Central memory CD8-positive, alpha-beta T cell (primary cell): ENCODE measurements at places on chromosomes 2 and 18.

GRCh38 chr2:28366496-28367282 lies 26.0 kb upstream of the FOSL2 start:
- DNase-seq, result no peak

DNA sequence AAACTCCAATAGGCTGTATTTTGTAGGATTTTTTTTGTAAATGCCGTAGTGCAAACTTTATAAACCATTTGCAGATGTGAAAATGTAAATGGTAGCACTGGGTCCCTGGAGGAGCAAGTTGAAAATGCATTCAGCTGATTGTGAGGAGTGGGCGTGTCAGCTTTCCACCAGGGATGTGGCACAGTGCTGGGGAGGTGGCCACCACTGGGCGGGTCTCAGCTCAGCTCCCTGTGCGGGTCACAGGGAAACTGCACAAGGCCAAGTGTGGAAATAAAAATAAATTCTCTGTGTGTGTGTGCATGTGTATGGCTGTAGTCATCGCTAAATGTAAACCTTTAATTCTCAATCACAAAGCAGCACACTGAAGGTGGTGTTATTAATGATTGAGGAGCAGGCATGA lies 137.2 kb upstream of the PXDN start:
- DNase-seq, result no peak

GRCh38 chr18:26961839-26962238 lies 96.3 kb upstream of the AQP4 start:
- no peak for DNase-seq

- DNase-seq, result no peak
Measured at GRCh38 chr2:67528320-67528719, 131.2 kb downstream of the ETAA1 start.

- DNase-seq, result no peak
Measured at GRCh38 chr2:10220045-10220901, 82.4 kb upstream of the HPCAL1 start.

DNA sequence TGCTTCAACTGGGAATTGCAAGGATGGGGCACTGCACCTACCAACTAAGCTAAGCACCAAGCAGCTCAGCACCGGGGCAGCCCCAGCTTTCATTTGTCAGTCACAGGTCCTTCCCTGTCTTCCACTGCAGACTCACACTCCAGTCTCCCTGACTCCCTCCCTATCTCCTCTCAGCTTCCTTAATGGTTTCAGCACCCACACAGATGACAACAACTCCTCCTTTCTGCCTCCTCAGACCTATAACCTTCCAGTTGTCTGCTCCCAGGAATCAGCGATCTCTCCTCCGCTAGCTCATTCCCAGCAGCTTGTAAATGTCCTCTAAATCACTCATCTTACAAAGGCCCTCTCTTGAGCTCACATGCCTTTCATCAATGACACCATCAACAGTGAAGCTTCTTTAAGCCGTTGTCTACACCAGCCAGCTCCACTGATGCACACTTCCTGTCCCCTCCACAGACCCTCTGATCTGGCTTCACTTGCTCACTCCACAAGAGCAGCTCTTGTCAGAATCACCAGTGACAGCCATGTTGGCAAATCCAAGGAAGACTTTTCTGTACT lies 32.1 kb downstream of the CLASP1 start:
- no peak for DNase-seq

- DNase-seq, result no peak
Measured at GRCh38 chr2:72998234-72998651, 73.3 kb downstream of the SFXN5 start.

DNA sequence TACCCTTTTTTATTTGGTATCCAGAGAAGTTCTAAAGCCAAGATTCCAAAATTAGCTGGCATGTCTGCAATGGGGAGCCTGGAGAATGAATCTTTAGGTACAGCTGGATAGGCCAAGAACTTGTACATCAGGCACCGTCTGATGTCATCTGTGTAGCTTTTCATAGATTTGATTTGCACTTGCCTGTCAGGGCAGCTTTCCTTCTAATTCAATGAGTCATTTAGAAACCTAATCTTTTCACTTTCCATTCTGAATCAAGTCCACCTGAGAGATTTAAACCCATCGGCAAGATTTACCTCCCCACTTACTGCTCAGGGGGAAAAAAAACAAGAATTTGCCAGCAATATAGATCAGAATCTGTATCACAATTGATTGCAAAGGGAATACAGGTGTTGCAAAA lies 60.9 kb upstream of the ACAA2 start:
- DNase-seq, result no peak

DNA sequence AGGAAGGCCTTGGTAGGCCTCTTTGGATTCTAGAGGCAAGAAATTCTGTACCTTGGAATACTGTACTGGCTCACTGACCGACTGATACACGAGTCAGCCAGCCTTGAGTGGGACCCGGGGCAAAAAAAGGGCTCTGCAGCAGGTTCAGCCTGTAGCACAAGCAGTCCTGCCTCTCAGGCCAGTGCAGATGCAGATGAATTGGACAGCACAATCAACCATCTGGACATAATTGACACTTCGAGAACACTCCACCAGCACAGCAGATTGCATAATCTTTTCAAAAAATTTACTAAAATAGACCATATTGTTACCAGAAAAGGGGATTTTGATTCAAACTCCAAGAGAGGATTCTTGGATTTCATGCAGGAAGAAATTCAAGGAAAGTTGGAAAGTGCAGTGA lies 241.6 kb downstream of the RPIA start:
- DNase-seq, result no peak
